ENCODE measurements at places on chromosomes 3 and 15. TPM values are rescaled to one million over a fixed set of nuclear protein-coding genes. Genes with fewer than 3 reads are reported as not detected.

GRCh38 chr3:40019376-40019775, 210.0 kb downstream of the MYRIP start:
- no peak for DNase-seq

Gene PLA2G4D
- not detected for total RNA-seq

DNA sequence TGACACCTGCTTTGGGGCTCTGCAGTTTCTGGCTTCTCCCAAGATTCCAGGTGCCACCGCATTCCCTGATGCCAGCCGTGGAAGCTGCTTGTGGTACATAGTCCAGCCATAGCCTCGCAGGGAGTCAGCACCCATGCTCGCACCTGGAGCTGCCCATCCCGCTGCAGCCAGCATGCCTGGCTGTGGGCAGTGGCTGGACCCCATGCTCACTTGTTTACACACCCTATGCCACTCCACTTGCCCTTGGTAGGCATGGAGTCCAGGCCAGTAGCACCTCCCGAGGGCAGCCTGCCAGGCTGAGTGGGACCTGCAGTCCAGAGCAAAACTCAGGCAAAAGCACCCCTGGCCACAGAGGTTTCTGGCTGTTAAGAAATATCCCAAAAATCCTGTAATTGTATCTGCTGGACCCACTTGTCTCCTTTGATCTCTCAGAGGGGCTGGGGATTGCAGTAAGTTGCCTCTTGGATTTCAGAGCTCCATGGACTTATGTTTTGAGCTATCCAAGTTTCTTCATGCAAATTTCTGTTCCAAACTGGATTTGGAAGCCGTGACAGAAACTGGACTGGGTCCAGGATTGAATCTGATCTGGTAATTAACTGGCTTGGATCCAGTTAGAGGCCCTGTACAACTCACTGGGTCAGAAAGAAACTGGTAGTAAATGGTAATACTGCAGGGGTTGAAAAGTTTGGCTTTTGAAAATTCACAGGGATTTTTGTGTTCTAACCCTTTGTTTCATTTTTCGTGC, 149.3 kb downstream of the FMN1 start:
- peak; percentile 81 for DNase-seq

Gene CD200R1
- total RNA-seq, result not detected
